ENCODE measurements at places on chromosomes 5 and 9.

DNA sequence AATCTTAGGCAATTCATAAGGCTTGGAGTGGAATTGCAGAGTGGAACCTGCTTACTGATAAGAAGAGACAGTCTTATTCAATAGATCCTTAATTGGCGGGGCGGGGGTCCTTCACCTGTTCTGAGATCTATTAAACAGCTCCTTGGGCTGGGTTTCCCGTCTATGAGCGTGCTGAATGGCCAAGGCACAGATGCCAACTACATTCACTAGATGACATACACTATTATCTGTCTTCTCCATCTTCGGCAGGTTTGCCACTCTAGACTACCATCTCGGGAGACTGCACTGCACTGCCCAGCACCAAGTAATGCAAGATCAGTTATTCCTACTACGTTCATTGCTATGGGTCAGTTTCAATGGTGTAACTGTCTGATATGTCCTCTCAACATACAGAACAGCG is 81.5 kb downstream of the ACER2 start:
- no peak for DNase-seq

GRCh38 chr9:130555061-130555460 is 24.3 kb upstream of the FUBP3 start:
- DNase-seq: no peak

GRCh38 chr5:85108471-85108870 is 723.8 kb upstream of the EDIL3 start:
- DNase-seq: no peak

DNA sequence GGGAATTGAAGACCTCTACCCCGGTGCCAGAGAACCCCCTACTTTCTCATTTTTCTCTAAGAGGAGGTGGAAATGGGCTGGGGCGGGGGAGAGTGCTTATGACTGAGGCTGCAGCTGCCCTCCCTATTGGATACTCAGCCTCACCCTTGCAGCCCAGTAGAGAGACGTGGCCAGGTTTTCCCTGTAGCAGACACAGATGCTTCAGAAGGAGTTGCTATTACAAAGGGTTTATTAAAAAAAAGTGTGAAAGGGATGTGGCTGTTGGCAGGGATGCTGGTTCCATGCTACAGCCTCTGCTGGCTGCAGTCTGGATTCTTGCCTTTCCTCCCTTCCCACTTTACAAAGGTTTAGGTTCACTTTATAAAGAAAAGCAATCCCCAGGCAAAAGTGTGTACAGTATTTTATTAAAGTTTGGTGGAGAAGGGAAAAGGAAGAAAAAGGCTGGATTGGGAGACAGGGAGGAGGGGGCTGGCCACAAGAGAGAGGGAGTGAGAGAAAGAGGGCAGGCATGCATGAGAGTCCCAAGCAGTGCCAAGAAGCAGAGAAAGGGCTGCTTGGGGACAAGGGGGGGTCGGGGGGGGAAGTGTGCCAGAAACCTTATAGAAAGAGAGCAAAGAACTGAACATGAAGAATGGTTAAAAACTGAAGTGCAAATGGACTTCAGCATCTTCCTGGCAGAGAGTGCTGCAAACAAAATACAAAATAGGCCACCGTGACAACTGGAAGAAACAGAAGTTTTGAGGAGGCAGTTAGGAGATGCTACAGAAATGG is 29.5 kb upstream of the NFIB start:
- no peak for DNase-seq

DNA sequence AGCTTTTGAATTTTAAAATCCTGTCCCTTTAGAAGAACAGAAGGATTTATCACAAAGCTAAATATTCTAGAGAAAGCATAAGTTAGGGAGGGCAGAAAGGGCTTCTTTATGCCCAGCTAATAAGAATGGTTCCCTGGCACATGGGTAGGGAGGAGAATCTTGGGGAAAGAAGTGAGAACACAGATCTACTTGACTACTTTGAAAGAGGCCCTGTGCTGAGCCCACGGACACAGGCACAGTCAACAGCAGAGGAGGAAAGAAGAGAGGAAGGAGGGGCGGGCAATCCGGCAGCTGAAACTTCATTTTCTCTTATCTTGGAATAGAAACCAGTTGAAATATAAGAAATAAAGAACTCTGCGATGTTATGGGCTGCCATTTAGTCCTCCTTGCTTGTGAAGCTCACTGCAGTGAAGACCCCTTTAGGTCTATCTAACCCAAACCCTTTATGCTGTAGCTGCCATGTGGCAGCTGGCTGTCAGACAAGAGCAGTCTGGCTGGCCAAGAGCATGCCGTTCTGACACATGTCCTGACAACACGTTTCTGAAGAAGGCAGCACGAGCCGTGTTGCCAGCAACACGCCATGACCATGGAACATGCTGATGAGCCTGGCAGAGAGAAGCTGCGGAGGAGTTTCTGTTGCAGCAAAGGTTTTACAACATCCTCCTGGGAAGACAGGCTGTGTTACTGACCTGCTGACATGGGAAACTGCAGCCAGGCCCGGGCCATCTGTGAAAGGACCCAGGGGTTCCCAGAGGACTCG is 34.2 kb downstream of the ABLIM3 start:
- no peak for DNase-seq

DNA sequence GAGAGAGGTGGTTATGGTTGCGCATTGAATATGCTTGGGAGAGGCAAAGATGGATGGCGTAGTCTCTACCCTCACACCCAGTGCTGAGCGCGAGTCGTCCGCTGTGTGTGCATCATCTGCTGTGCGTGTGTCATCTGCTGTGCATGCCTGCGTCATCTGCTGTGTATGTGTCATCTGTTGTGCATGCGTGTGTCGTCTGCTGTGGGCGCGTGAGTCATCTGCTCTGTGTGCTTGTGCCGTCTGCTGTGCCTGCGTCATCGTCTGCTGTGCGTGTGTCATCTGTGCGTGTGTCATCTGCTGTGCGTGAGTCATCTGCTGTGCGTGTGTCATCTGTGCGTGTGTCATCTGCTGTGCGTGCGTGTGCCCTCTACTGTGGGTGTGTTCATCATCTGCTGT is 68.0 kb upstream of the IRX4 start:
- no peak for DNase-seq

DNA sequence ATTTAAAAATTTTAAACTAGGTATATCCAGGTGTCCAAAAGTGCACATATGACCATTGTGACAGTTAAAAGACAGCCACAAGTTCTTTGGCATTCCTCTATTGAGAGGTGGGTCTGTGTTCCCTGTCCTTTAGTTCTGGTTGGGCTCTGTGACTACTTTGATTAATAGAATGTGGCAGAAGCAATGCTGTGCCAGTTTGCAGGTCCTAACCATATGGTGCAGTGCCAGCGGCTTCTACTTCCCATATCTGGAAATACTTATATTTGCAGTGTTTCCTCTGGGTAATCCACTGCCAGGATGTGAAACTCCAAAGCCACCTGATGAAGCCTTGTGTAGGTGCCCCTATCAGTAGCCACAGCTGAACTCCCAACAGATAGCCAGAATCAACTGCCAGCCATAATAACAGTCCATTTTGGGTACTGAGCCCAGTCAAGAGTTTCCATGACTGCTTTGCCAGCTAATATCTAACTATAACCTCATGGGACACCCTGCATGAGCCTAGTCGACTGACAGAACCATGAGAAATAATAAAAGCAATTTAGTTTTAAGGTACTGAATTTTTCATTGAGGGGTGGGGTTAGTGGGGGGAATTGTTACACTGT is 361.0 kb upstream of the SEMA6A start:
- DNase-seq: no peak

GRCh38 chr9:138101444-138102234 is 224.1 kb downstream of the CACNA1B start:
- no peak for DNase-seq

DNA sequence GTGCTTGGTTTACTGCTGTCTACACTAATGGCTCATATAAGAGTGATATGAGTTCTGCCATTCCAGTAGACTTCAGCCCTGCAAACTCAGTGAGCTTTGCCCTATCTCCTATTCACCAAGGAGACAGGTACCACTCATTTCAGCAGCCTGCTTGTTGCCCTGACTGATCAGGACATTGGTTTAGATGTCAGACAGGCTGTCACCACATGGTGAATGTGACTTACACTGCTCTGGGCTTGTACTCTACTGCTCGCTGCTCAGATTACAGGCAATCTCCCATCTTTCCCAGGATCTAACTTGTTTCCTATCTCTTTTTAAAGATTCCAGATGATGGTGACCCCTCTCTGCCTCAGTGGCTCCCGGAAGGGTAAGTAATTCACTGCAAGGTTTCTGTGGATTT is 123.3 kb upstream of the RUSC2 start:
- DNase-seq: no peak
